ENCODE measurements at places on chromosomes 1 and 21.

GRCh38 chr1:240687820-240688219 is 75.9 kb upstream of the GREM2 start:
- DNase-seq: no peak

DNA sequence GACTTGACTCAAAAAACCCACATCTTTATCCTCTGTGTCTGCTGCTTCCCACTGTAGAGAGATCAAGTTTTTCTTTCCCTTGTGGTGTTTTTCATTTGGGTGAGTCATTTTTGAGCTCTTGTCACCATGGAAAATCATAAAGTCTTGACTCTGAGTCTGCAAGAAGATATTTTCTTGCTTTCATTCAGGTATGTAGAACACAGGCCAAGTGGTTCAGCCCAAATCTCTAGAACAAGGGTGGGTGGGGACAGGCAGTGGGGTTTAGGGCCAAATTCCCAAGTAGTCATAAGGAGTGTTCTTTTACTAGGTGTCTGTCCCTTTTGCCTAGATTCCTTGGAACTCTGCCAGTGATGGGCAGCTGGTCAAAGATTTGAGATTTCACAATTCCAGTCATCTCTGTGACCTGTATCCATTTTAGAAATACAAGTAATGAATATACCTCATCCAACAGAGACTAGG is 21.5 kb upstream of the ARHGAP29 start:
- no peak for DNase-seq

DNA sequence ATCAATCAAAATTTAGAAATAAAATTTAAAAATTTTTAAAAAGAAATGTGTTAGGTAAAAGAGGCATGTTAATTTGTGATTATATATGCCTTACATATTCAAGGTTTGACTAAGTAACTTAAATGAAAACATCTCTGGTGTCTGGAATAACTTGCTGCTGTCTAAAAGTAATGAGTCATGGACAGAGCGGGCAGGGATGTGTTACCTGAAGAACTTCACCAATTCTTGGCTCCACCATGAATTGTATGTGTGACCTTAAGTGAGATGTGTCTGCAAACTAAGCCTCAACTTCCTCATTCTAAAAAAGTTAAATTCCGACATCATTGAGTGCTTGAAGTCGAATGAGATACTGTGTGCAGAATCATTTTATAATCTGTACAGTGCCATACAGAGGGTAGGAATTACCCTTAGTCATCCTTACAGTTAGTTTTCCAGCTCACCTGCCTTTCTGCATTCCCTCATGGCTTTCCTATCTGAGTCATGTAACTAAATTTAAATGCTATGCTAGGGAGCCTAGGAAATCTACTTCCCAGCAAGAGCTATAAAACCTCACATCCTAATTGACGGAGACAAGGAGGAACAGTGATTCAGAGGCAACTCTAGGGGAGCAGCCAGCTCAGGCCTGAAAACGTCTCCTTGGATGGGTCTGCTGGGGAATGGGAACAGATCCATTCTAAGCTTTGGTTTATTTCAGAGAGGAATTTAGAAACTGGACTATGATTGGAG is 100.7 kb upstream of the TSPAN2 start:
- no peak for DNase-seq

- no peak for DNase-seq
Measured at GRCh38 chr21:34227386-34227852, 136.4 kb upstream of the KCNE2 start.

DNA sequence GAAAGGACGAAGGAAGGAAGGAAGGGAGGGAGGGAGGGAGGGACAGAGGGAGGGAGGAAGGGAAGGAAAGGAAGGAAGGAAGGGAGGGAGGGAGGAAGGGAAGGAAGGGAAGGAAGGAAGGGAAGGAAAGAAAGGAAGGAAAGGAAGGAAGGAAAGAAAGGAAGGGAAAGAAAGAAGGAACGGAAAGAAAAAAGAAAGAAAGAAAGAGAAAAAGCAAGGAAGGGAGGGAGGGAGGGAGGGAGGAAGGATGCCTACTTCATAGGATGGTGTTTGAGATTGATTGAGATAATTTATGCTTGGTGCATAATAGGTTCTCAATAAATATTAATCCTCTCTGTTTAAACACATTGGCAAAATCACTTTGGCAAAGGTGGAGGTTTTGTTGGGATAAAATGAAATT is 61.2 kb downstream of the WDR64 start:
- DNase-seq: no peak
